ENCODE measurements at places on chromosomes 5 and 9.

- no peak for DNase-seq
Observed at GRCh38 chr9:9612270-9612669, 1000.5 kb downstream of the PTPRD start.

GRCh38 chr9:73132034-73132776 lies 19.5 kb upstream of the ANXA1 start:
- DNase-seq = peak; percentile 1

DNA sequence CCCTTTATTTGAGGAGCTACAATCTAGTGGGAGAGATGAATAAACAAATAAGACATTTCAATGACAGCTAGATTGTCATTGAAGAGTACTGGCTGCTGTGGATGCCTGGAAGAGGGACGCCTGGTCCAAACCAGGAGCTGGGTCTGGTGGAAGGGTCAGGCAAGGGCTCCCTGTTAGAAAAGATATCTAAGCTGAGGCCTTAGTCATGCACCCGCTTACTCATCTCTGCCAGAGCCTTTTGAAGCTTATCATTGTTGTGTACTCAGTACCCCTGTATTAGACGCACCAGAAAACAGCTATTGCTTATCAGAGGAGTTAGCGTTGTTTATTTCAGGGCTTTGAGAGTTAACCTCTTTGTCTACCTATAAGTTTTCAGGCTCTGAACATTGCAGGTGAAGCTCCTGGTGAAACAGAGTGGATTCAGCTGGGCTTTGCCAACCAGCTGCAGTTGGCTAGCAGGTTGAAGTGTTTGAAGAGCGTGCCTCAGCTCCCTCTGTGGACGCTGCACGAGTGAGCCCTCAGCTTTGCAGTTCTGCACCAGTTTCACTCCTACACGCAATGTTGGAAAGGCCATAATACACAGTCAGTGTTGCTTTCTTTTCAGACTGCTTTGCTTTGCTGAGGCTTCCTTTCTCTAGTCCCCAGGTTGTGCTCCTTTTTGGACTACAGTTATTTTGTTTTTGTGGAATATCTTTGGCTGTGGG lies 5.6 kb upstream of the GPR151 start:
- DNase-seq = no peak

GRCh38 chr5:100683881-100684280 lies 148.7 kb downstream of the FAM174A start:
- no peak for DNase-seq

DNA sequence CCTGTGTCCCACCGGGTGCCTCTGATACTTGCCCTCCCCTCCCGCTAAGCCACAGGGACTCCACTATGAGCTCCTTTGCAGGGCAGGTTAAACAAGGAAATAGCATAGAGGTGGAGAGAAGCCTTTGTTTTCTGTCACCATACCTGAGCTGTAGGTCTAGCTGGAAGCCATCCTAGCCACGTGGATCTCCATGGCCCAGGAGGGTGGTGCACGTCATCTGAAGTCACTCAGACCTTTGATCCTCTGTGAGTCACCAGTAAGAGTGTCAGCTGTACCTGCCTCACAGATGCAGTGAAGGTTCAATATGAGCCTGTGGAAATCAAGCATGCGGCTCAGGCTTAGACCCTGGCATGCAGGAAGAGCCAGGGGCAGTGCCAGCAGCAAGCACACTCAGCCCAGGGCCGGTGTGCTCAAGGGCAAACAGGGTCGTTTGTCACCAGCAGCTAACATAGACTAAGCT lies 55.1 kb downstream of the ASS1 start:
- no peak for DNase-seq

- DNase-seq = no peak
Observed at GRCh38 chr9:4861736-4862451, 69.2 kb downstream of the RCL1 start.

GRCh38 chr9:82192211-82192610 lies 203.6 kb downstream of the SPATA31D1 start:
- DNase-seq = no peak

DNA sequence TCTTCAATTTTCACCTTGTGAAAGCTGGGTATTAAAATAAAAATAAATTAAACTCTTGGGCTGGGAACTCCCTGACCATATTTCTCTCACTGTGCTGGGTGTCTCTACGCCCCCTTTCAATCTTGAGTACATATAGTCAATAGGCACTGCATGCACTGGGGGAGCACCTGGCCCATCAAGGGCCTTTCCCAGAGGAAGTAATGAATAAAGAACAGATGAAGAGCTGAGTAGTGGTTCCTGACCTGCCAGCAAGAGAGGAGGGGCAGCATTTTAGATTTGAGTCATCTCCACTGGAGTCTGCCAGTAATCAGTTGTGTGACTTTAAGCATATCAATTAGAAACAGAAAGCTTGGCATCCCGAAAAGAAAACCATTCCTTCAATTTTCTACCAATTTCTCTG lies 6.2 kb downstream of the MAPKAP1 start:
- DNase-seq = no peak

- no peak for DNase-seq
Observed at GRCh38 chr9:135348076-135348787, 131.3 kb upstream of the PPP1R26 start.

- DNase-seq = no peak
Observed at GRCh38 chr5:4199049-4199841, 603.6 kb downstream of the IRX1 start.

DNA sequence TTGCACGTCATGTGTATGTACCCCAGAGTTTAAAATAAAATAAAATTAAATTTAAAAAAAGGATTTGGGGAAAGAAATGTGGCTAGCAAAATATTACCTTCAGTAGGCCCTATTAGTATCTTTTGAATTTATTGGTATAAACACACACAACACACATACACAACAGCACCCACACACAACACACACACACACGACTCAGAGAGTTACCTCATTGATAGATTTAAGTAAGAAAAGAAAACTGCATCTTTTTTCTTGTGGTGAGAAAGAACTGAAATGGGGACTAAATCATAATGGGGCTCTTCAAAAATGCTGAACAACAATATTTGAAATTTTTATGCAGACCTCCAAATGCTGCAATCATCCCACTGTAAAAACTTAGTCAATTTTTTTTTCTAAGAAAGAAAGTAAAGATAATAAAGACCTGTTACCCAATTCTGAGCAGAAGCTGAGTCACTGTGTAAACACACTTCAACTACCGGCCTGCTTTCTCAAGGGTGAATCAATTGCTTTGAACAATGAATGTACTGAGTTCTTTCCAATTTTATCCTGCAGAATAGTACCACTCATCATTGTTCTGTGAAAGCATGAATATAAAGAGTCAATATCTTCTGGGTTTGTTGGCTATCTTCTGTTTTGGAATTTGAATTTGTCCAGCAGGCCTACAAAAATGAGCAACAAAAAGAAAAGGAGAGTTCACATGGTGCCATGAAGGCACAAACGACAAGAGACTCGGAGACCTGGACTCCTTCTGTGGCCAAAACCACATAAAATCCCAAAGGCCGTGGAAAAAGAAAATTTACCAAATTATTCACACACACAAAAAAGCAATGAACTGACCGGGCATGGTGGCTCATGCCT lies 57.9 kb upstream of the CCNG1 start:
- DNase-seq = no peak

- DNase-seq = no peak
Observed at GRCh38 chr9:134431095-134431494, 104.8 kb downstream of the RXRA start.

DNA sequence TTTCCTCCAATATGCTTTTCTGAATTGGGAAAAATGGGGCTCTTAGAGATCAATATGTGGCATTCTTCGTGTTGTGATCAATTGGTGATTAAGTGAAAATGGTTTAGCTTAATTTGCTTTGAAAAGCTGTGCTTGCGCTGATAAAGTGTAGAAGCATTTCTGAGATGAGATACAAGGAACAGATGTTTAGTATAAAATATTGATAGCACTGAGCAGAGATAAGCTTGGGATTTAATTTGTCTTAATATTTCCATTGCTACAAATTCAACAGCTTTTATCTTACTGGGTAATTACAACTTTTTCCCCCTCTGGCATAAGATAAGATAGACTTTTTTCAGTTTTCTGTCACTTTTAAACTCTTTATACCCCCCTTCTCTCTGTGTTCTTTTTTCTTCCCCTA lies 2204.9 kb upstream of the WWC1 start:
- DNase-seq = no peak

DNA sequence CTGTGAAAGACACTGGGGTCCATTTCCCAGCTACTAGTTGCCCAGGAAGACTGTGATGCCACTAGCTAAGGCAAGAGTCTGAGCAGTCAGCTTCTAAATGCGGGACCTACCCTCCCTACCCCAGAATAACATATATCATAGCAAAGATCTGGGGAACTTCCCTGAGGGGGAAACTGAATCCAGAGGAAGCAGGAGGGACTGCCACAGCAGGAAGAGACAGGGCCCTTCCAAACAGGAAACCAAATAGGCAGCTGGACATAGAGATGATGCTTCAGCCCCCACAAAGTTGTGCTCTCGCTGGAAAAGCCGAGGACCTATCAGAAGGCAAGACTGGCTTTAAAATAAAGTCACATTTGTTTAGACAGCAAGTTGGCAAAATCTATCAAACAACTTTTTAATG lies 51.1 kb downstream of the KLHL3 start:
- no peak for DNase-seq

DNA sequence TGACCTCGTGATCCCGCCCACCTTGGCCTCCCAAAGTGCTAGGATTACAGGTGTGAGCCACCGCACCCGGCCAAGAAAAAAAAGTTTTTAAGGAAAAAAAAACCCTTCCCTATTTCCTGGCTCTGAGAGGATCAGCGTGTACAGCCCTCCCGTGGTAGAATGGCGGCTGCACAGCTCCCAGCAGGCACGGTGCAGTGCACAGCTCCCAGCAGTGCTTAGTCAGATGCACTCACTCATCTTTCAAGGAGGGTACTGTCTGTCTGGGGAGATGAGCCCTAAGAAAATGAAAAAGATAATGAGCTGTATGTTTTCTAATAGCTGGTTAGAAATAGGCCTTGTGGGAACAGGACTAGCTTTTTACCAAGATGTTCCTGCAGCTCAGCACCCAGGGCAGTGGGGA lies 36.7 kb upstream of the SLC2A8 start:
- DNase-seq = no peak

GRCh38 chr9:127973169-127974000 lies 7.4 kb downstream of the EEIG1 start:
- DNase-seq = peak; percentile 94

GRCh38 chr9:136903041-136903554 lies 16.8 kb downstream of the TRAF2 start:
- no peak for DNase-seq

DNA sequence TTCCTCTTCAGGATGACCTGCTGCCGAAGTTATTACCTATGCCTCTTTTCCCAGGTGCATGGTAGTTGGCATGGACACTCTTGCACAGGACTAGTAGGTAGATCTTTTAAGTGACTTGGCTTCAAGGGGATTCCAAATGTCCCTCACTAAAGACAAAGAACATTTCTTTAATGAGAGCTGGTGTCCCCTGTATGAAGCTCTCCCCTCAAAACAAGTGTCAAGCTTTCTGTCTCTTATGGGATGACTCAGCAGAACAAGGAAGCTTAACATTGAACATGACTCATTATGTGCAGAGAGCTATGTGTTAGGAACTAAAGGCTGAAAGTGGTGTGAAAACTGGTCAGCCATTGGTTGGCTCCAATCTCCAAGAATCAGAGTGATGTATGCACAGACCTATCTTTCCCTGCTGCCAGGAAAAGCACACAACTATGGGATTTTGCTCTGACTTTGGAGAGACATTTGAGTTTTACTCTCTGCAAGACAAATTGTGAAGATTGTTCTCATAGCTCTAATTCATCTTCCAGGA lies 120.5 kb downstream of the PRDM6 start:
- no peak for DNase-seq

DNA sequence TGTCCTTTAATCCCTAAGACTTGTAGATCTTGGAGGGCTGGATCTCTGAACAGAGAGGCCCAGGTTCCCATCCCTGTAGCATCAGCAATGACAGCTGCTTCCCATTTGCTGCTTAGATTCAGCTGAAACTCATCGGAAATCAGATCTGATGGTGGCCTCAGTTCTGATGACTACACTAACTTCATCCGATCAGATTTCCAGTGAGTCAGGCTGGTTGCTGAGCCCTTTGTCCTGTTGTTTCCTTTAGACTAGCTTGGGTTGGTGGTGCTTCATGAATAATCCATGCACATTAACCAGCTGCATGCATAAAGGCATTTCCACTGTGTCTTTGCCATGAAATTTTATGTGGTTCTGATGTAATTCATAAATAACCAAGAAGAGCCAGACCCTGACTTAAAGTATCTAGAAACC lies 195.2 kb upstream of the TUT7 start:
- DNase-seq = no peak

GRCh38 chr5:170288551-170288950 lies 9.0 kb downstream of the LCP2 start:
- DNase-seq = no peak

GRCh38 chr5:31408814-31409213 lies 123.1 kb downstream of the DROSHA start:
- no peak for DNase-seq

DNA sequence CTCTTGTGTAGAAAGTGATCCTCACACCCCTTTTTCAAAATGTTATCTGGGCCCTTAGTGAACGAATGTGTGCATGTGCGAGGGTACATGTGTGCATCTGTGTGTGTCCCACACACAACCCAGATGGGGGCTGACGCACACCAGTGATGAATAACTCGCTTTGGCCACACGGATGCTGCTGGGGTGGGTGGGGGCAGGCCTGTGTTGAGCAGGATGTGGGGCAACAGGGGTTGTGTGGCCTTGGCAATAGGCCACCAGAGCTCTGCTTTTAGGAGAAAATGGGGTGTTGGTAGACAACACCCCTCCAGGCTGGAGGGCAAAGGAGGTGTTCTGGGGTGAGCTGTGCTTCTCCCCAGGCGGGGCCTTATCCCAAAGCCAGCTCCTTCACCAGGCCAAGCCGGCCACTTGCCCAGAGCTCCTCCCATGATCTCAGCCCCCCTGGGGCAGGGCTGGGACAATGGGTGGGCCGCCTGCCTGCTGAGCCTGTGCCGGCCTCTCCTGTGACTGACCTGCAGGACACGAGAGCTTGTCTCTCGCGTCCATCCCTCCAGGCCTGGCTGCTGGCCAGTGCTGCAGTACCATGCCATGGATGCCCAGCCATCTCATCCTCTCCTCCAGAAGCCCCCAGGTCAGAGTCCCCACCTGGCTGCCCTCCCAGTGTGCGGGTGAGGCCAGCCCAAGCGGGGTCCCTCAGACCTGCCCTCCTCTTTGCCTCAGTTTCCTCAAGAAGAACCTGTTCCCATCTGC lies 1.7 kb downstream of the DBN1 start:
- no peak for DNase-seq

DNA sequence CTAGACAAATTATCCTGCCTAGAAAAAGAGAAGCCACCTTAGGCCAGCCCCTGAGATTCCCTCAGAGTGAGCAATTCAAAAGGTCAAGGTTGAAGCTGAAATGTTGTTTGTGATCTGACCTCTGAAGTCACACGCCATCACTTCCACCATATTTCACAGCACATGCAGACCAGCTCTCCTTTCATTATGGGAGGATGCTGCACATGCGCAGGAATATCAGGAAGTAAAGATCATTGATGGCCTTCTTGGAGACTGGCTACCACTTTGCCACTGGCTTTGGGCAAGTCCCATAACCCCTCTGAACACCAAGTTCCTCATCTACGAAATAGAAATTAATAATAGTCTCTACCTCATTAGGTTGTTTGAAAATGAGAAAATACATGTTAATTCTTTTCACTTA lies 39.5 kb downstream of the CDO1 start:
- DNase-seq = no peak
